ENCODE measurements at places on chromosomes 6 and 20.

GRCh38 chr6:16872543-16873235 is 111.4 kb upstream of the ATXN1 start:
- DNase-seq = no peak

GRCh38 chr20:48350313-48350988 is 477.3 kb downstream of the PREX1 start:
- no peak for DNase-seq

GRCh38 chr6:138105446-138105845 is 1.8 kb downstream of the PERP start:
- no peak for DNase-seq

DNA sequence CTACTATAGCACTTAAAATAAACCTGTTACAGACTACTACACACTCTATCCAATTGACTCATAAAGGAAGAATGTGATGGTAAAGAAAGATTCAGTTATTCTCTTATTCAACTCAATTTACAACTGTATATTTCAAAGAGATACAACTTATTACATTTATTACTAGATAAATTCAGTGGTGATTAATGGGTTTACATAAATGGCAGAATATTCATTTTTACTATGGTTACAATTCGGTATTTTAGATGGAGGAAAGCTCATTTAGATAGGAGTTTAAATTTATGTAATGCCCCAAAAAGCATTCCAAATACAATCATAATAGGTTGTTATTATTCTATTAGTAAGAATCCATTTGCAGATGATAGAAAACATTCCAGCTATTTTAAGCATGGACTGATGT is 439.1 kb upstream of the OPRM1 start:
- no peak for DNase-seq

- no peak for DNase-seq
Measured at GRCh38 chr20:45972500-45973183, 639 bp upstream of the ZNF335 start.

GRCh38 chr6:16505711-16506357 is 255.4 kb downstream of the ATXN1 start:
- DNase-seq = no peak

DNA sequence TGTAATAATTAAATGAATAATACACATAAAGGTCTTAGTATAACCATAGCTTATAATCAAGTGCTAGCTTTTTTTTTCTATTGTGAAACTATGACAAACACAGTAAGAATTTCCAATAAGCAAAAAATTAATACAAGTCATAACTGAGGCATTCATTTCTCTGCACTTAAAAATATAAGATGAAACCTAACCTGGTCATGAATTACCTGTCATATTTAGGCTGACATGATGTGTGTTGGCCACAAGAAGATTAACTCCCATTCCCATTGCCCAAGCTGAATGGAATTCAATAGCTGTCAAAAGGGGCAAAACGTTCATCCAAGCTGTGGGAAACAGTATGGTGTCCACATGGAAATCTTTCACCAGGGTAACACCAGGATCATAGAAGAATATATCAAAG is 5.4 kb downstream of the VNN2 start:
- no peak for DNase-seq

DNA sequence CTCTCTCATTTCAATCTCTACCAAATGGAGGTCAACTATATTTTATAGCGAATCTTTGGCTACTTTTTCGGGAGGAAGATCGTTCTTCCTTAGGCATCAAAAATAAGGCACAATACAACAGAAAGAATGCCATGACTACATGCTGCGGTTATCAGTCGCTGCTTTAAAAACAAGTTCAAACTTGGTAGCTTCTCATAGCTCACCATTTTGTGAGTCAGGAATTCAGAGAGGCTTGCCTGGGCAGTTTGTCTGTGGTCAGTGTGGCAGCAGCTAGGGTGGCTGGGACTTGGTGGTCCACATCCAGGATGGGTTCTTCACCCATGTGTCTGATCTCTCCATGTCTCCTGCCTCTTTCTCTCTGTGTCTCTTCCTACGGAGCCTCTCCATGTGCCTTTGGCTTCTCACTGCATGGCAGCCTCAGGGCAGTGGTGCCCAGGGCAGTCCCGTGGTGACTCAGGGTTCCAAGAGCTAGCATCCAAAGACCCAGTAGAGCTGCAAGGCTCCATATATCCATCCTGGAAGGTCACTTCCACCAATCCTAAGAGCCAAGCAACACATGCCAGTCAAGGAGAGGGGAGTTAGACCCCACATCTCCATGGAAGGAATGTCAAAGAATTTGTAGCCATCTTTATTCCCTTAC is 10.4 kb downstream of the SCML4 start:
- no peak for DNase-seq

GRCh38 chr6:54053881-54054391 is 57.3 kb upstream of the MLIP start:
- no peak for DNase-seq

GRCh38 chr6:79048611-79049010 is 29.4 kb downstream of the PHIP start:
- DNase-seq = no peak

DNA sequence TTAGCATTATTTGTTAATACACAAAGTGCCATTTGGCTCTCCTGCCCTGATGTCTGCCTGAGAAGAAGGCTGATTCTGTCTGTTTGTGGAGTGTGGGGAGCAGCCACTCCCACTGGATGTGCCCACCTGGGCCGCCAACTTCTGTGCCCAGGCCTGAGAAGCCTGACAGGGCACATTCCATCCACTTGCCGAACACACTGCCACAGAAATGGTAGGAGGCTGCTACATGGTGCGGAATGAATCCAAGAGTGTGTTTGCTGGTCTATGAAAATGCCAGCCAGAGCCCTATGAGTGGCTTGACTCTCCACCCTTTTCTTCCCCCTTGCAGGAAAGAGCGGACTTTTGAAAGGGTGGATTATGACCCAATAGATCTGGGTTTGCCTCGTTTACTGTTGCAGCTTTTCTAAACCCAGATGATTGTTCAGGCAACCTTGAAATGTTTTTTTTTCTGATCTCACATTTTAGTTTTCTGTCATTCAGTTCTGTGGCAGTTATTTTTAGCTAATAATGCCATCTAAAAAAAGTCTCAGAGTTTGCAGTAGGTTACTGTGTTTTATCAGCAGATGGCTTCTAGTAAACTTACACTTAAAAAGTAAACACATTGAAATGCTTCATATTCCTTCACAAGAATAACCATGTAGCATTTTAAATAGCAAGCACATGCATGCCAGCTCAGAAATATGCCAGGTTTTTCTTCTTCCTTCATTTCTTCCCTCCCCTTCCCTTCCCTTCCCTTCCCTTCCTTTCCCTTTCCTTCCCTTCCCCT is 196.5 kb downstream of the SLC35F1 start:
- no peak for DNase-seq

GRCh38 chr20:1324598-1325172 is 4.3 kb downstream of the SDCBP2 start:
- no peak for DNase-seq

DNA sequence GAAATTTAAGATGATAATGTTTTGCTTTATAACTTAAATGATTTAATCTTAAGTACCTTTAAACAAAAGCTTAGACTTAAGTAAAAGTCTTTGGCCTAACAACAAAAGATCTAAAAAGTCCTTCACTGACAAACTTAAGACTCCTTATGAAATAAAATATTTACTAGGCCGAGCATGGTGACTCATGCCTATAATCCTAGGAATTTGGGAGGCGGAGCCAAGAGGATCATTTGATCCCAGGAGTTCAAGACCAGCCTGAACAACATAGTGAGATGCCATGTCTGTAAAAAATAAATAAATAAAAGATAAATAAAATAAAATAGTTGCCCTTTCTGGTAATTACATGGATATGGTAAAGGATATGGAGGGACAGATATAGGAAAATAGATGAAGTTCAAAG is 12.4 kb downstream of the KATNA1 start:
- no peak for DNase-seq

DNA sequence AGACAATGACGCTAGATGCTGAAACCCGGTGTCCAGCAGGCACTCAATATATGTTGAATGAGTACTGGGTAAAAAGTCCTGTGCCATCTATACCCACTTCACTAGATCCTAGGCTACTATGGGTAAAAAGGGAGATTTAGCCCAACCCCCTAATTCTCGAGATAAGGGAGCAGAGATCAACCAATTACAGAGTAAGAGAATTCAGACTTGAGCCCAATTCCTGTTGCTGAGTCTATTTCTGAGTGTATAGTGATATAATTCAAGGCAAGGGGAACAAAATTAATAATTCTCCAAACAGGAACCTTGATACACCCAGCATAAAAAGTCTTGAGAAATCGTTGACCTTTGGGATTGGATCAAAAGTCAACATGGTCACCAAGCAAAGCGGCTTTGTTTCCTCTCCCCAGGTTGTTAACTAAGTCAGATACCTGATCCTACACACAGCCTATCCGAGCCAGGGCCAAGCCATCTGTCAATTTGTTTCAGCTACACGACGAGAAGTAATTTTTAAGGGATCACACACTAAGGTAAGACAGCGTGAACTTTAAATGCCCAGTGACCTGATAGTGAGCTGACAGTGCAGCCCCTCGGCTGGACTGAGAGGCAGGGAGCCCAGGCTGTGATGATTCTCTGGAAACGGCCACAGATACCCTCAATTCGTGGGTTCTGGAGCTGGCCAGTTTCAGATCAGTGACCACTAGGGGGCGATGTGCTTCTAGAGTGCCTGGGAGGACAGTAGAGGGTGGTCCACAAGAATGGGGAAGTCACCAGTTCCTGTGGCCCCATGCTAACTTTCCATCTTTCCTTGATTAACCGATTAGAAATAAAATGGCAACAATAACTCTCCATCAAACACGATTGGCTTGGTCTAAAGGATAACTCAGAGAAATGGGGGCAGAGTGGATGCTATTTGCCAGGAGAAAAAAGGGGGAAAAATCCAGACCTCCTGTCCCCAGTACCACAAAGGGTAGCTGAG is 46.2 kb downstream of the SLC22A23 start:
- DNase-seq = no peak

- DNase-seq = no peak
Measured at GRCh38 chr6:137043710-137044365, 927 bp downstream of the IL20RA start.

- no peak for DNase-seq
Measured at GRCh38 chr6:85476532-85476931, 26.6 kb downstream of the NT5E start.

GRCh38 chr6:166520905-166521834 is 65.3 kb downstream of the RAMACL start:
- DNase-seq = no peak

DNA sequence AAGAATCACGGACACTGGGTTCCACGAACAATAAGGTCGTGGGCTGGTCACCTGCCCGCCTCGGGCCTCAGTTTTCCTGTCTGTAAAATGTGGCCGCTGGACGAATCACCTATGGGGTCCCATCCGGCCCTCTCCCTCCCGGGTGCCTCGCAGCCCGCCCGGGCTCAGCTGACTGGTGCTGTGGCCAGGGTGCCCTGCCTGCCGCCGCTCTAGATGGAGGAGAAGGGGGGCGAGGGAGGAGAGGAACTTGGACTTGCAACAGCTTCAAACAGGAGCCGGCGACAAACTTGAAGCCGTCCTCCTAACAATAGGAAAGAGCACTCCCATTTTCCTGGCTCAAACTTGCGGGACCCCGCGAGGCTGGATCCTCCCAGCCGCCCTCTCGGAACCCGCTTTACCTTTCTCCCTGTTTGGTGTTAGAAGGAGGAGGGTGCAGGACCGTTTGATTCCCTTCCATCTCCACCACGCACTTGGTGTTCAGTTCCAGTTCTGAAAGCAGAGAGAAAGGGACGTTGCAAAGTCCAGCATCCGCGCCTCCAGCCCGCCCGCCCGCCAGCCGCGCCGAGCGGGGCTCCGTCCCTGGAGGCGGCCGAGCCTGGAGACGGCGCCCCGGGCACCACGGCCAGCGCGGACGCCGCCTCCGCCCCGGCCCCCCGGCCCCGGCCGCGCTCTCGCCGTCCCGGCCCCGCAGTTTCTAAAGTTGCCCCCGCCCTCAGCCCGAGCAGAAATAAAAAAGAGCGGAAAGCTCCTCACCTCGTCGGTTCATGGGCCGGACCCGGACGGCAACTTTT is 584 bp downstream of the KIF13A start:
- no peak for DNase-seq

GRCh38 chr20:36547186-36548005 is 6.1 kb downstream of the MYL9 start:
- DNase-seq = no peak

GRCh38 chr6:33728438-33728837 is 16.9 kb upstream of the UQCC2 start:
- no peak for DNase-seq

- DNase-seq = no peak
Measured at GRCh38 chr20:32364554-32365208, 6.5 kb downstream of the ASXL1 start.

GRCh38 chr6:166003569-166003968 is 164.1 kb downstream of the TBXT start:
- no peak for DNase-seq

DNA sequence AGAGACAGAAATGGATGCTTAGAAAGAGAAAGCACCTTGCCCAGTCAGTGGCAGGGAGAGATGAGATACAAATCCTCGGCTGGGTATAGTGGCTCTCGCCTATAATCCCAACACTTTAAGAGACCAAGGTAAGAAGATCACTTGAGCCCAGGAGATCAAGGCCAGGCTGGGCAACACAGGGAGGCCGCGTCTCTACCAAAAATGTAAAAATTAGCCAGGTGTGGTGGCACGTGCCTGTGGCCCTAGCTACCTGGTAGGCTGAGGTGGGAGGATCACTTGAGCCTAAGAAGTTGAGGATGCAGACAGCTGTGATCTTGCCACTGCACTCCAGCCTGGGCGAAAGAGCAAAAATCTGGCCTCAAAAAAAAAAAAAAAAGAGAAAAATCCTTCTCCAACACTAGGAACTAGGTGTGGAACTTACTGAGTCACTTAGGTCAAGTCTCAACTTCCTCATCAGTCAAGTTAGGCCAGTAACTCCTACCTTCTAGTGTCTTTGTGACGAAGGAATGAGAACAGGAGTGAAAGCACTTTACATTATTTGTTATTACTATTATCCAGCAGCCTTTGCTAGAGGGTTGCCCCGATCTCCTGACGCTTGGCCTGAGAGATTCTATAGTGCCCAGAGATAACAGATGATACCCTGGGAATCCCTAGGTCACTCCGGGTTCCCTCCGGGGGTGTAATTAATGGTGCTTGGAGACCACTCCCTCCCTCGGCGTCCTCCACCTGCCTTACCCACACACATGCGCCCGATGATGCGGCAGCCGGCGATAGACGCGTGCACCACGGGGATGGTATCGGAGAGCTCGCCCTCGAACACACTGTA is 918 bp downstream of the EIF6 start:
- no peak for DNase-seq

DNA sequence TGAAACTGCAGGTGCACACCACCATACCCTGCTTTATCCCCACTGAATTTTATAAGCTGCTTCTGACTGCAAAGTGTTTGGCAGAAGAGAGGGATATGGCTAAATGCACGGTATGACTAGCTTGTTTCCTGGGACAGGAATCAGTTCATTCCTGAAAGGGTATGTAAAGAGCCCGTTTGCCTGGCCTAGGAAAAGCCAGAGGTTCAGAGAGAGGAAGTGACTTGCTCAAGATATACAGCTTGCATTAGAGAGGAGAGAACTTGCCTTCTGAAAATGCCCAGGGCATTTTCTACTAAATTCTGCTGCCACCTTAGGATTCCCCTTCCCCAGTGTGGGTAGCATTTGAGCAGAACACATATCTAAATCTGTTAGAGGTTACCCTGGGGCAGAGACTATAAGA is 683 bp upstream of the GCNT2 start:
- no peak for DNase-seq
